ENCODE measurements at places on chromosomes 2 and 18. TPM values are rescaled to one million over a fixed set of nuclear protein-coding genes. Genes with fewer than 3 reads are reported as not detected.

The SLC9A4 gene
- not detected for total RNA-seq

The RAB17 gene
- 2.9 TPM for total RNA-seq

The SPC25 gene
- total RNA-seq = 16.4 TPM

The GALNT5 gene
- not detected for total RNA-seq

The SP140L gene
- total RNA-seq = 25.9 TPM

The SLC30A3 gene
- not detected for total RNA-seq

The ARHGAP25 gene
- 3.0 TPM for total RNA-seq

The FOXD4L1 gene
- not detected for total RNA-seq

The DPP4 gene
- total RNA-seq = 16.2 TPM

The FER1L5 gene
- total RNA-seq = 0.07 TPM

The PAIP2B gene
- total RNA-seq = 1.2 TPM

The PSTPIP2 gene
- 4.7 TPM for total RNA-seq

The IL1F10 gene
- total RNA-seq = not detected

The KLHL41 gene
- total RNA-seq = 0.29 TPM

The CCDC141 gene
- 0.13 TPM for total RNA-seq

The CCT7 gene
- 504 TPM for total RNA-seq

The SERPINB10 gene
- 0.07 TPM for total RNA-seq

The MC5R gene
- total RNA-seq = not detected

The NR4A2 gene
- total RNA-seq = 0.13 TPM

The LYPD6B gene
- total RNA-seq = not detected

The AQP12B gene
- not detected for total RNA-seq

All from thoracic aorta endothelial cell (primary cell).